RWPE2 (cell line): ENCODE measurements at places on chromosomes 3 and 15.

- no peak for DNase-seq
- no peaks in the 10 kb centered on the region for H3K36me3 ChIP-seq
- no peak overlapping the region for H3K27ac ChIP-seq
- H3K4me3 ChIP-seq = no peak overlapping the region
Observed at GRCh38 chr3:179837374-179837773, 184.5 kb downstream of the USP13 start.

DNA sequence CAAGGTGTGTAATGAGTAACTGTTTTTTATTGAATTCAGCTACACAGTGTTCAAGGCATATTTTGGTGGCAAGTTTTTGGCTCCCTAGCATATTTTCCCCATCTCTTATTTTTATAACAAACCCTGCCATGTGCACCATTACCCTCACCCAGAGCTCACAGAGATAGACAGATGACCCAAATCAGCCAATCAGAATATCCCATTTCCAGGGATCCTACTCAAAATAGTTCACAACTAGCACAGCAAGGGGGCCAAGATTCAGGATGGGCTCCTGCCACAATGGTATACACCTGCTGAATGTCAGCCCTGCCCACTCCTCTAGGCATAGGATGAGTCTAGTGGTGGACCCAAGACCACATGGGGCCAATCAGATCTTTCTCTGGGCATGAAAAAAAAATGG, 78.8 kb upstream of the SETMAR start:
- H3K36me3 ChIP-seq = no peaks in the 10 kb centered on the region
- H3K27ac ChIP-seq = no peak overlapping the region
- DNase-seq = no peak
- H3K27me3 ChIP-seq = no peaks in the 10 kb centered on the region

DNA sequence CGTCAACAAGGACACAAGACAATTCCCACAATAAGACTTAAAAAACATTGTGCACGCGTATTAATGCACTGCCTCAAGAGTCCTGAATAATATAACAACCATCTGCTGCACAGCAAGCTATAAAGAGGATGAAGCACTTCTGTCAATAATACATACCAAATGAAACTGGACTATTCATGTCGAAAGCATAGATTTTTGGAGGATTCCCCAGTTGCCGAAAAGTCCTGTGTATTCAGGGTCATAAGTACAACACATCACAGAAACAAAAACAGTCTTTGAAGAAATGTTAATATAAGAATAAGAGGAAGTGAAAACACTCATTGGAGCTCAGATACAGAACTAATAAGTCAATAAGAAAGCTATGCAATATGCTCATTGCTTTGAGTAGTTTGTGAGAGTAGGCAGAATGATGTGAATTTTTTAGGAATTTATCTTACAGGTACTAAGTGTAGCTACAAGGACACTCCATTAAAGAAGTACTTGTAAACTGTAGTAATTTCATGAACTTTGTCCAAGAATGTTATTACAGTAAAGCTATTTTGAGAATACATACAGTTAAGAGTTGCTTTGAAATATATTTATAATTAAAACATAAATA, 31.6 kb downstream of the CBLB start:
- DNase-seq = no peak
- H3K4me1 ChIP-seq = no peaks in the 10 kb centered on the region
- H3K4me3 ChIP-seq = no peak overlapping the region
- H3K27ac ChIP-seq = no peak overlapping the region
- peaks cover 4% of the 10 kb centered on the region; the same call in 1 of the 2 replicates for H3K36me3 ChIP-seq

DNA sequence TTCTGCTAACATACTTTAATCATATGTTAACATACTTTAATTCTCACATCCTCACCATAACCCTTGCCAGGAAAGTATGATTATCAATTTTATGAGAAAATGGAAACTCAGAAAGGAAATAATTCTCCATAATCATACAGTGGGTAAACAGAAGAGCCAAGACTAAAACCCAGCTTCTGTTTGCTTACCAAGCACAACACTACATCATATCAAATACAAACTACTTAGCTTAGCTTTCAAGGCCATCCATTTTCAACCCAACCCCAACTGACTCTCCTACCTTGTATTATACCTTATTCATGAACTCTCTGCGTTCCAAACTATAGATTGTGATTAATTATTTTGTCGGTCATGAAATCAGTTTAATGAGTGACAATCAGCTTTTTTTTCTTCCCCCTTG, 9.0 kb downstream of the ZNF148 start:
- no peaks in the 10 kb centered on the region for H3K4me1 ChIP-seq
- no peak for DNase-seq
- H3K36me3 ChIP-seq = 0 out of 2 replicates have a peak, but pooled peaks cover 3% of the 10 kb centered on the region

- H3K4me1 ChIP-seq = no peaks in the 10 kb centered on the region
- H3K4me3 ChIP-seq = no peak overlapping the region
- no peak for DNase-seq
- H3K27me3 ChIP-seq = no peaks in the 10 kb centered on the region
- H3K36me3 ChIP-seq = no peaks in the 10 kb centered on the region
Observed at GRCh38 chr3:35393901-35394799, 245.2 kb upstream of the ARPP21 start.

DNA sequence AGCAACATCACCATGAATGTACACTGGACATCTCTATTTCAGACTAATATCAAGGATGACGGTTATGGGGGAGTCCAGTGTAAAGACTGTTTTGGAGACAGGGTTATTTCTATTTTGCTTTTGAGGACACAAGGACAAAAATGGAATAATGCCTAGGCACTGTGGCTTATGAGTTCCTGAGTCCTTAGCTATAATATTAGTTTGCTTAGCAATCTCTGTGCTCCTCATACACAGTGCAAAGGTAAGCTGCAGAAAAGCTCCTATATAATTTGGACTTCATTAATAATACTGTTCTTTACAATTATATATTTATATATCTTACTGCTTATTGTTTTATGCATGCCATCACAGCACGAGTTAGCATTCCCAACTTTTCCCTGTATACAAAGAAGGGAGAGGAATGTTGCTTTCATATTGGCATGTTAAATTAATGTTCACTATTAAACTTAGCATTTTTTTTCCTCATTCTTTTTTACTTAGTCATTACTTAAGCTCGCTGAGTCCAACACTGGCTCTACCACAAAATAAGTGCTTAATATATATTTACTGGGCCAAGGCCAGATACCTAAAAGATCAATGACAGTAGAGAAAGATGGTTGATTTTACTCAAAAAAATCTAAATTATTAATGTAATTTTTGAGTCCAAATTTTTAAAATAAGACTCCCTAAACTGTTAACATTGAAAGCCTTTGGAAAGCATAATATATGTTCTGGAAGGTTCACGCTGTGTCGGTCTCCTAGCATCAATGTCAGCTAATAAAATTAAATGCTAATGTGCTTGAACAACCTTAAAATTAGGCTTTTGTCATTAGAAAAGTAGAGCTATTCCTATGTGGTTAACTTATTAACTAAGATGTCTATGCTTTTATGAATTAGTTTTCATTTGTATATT, 13.8 kb downstream of the THBS1 start:
- H3K27me3 ChIP-seq = no peaks in the 10 kb centered on the region
- DNase-seq = no peak
- peaks cover 72% of the 10 kb centered on the region for H3K36me3 ChIP-seq
- H3K4me1 ChIP-seq = no peaks in the 10 kb centered on the region
- H3K27ac ChIP-seq = peak overlapping the region; percentile 95
- no peak overlapping the region for H3K4me3 ChIP-seq

DNA sequence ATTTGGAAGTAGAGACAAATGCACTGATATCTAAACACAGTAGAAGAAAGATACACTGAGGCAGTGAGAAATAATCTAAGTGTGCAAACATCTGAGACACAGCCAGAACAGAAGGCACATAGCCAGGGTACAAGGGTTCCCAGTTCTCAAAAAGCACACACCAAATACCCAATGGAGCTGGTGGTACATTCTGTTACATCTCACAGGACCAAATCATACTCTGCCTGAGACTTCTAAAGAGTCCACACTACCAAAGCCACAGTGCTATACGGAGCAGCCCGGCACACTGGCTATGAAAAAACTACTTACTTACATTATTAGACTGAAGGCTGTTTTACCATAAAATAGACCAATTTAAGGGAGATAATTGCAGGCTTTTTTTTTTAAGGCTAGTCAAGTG, 19.3 kb downstream of the CLPX start:
- no peaks in the 10 kb centered on the region for H3K4me1 ChIP-seq
- no peak overlapping the region for H3K4me3 ChIP-seq
- no peaks in the 10 kb centered on the region for H3K27me3 ChIP-seq
- H3K36me3 ChIP-seq = peaks cover 88% of the 10 kb centered on the region
- no peak for DNase-seq

- no peak for DNase-seq
- no peaks in the 10 kb centered on the region for H3K36me3 ChIP-seq
- H3K27me3 ChIP-seq = no peaks in the 10 kb centered on the region
- H3K4me1 ChIP-seq = no peaks in the 10 kb centered on the region
- H3K4me3 ChIP-seq = no peak overlapping the region
- no peak overlapping the region for H3K27ac ChIP-seq
Observed at GRCh38 chr15:68614286-68615035, 35.7 kb downstream of the CORO2B start.

GRCh38 chr3:151962352-151962751, 88.9 kb downstream of the SUCNR1 start:
- H3K4me1 ChIP-seq = no peaks in the 10 kb centered on the region
- DNase-seq = no peak
- H3K4me3 ChIP-seq = no peak overlapping the region
- H3K36me3 ChIP-seq = no peaks in the 10 kb centered on the region
- no peak overlapping the region for H3K27ac ChIP-seq

GRCh38 chr3:119304201-119304713, 10.1 kb downstream of the ARHGAP31 start:
- peaks cover 7% of the 10 kb centered on the region for H3K4me1 ChIP-seq
- DNase-seq = no peak
- H3K27ac ChIP-seq = no peak overlapping the region
- H3K27me3 ChIP-seq = no peaks in the 10 kb centered on the region

DNA sequence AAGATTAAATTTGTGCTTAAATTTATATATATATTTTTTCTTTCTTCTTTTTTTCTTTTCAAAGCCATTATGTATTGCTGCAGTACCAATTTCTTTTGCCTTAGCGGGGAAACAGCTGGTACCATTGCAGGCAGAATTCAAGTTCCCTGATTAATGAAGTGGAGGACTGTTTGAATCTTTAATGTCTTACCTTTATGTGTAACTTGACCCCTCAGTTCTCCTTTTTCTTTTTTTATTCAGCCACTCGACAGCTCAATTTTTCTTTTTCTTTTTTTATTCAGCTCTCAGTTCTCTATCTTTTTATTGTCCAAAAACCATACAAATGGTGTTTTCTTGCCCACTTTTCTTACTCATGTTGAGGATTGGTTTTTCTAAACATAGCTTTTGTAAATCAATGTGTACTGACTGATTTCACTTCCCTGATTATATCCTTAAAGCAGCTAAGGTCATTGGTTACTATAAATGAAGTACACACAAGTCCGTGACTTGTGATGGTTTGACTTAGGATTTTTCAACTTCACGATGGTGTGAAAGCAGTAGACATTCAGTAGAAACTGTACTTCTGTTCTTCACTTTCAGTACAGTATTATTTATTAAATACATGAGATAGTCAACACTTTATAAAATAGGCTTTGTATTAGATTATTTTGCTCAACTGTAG, 22.8 kb downstream of the ATP2C1 start:
- no peak overlapping the region for H3K27ac ChIP-seq
- no peaks in the 10 kb centered on the region for H3K4me1 ChIP-seq
- DNase-seq = no peak
- H3K36me3 ChIP-seq = no peaks in the 10 kb centered on the region
- H3K27me3 ChIP-seq = no peaks in the 10 kb centered on the region

- no peaks in the 10 kb centered on the region for H3K27me3 ChIP-seq
- H3K27ac ChIP-seq = peak overlapping the region; percentile 58
- H3K4me1 ChIP-seq = peaks cover 16% of the 10 kb centered on the region
- no peaks in the 10 kb centered on the region for H3K36me3 ChIP-seq
- no peak overlapping the region for H3K4me3 ChIP-seq
Observed at GRCh38 chr15:79003301-79003700, 58.5 kb upstream of the CTSH start.

GRCh38 chr3:108388136-108389132, 92.1 kb downstream of the HHLA2 start:
- H3K27ac ChIP-seq = no peak overlapping the region
- DNase-seq = no peak
- H3K4me3 ChIP-seq = no peak overlapping the region
- no peaks in the 10 kb centered on the region for H3K4me1 ChIP-seq
- H3K36me3 ChIP-seq = no peaks in the 10 kb centered on the region

DNA sequence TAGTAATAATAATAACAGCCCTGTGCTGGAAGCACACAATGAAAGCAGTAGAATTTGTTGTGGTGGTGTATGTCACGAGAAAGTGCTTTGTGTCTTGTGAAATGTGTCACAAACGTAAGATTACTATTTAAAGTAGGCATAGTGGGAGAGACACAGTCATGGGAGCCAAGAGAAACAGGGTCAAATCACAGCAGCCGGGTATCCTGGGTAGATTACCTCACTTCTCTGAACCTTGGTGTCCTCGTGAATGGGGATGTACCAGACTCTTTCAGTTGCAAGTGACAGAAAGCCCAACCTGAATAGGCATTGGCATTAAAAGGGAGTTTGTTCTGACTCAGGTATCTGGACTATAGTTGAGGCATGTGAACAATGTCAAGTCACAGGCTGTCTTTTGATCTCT, 29.1 kb upstream of the SRGAP3 start:
- DNase-seq = no peak
- H3K4me3 ChIP-seq = no peak overlapping the region
- H3K27me3 ChIP-seq = no peaks in the 10 kb centered on the region

- H3K4me3 ChIP-seq = no peak overlapping the region
- H3K36me3 ChIP-seq = no peaks in the 10 kb centered on the region
- peaks cover 10% of the 10 kb centered on the region for H3K4me1 ChIP-seq
- no peaks in the 10 kb centered on the region for H3K27me3 ChIP-seq
Observed at GRCh38 chr3:108415661-108416060, 94.7 kb downstream of the MYH15 start.

GRCh38 chr3:133868186-133868585, 27.5 kb downstream of the RAB6B start:
- no peak overlapping the region for H3K4me3 ChIP-seq
- no peak for DNase-seq
- H3K4me1 ChIP-seq = no peaks in the 10 kb centered on the region
- no peak overlapping the region for H3K27ac ChIP-seq
- H3K36me3 ChIP-seq = no peaks in the 10 kb centered on the region

DNA sequence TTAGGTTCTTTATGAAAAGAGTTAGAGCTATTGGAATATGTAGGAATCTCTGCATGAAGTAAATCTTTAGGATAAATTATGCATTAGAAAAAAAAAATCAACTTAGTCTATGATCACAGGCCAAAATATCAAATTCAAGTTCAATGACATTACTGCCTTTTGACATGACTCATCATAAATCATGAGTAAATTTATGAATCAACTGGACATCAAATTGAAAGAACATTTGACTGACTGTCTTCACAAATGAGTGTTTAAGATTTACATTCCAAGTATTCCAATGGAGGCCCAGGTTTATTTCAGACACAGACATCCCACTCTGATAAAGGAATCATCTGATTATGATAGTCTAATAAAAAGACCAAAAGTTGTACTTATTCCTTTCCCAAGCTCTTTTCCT, 192.8 kb upstream of the TTC14 start:
- H3K4me3 ChIP-seq = no peak overlapping the region
- peaks cover 26% of the 10 kb centered on the region for H3K4me1 ChIP-seq
- H3K27ac ChIP-seq = peak overlapping the region; percentile 97
- peaks cover 6% of the 10 kb centered on the region; the same call in 1 of the 2 replicates for H3K36me3 ChIP-seq
- DNase-seq = no peak
